Neural crest cell (in vitro differentiated cells): ENCODE measurements at places on chromosomes 6 and 20. TPM values are rescaled to one million over a fixed set of nuclear protein-coding genes. Genes with fewer than 3 reads are reported as not detected.

DNA sequence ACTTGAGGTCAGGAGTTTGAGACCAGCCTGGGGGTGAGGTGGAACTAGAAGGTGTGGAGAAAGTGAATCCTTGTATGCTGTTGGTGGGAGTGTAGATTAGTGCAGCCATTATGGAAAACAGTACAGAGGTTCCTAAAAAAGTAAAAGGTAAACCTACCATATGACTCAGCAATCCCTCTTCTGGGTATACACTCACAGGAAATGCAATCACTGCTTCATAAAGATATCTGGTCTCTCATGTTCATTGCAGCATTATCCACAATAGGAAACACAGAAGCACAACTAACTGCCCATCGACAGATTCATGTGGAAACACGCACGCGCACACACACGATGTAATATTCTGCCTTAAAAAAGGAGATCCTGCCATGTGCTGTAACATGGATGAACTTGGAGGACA lies 66.7 kb downstream of the CDC5L start:
- DNase-seq = no peak

GRCh38 chr6:6769466-6769865 lies 180.9 kb downstream of the LY86 start:
- no peak for DNase-seq

GRCh38 chr20:25196786-25197120 lies 1.2 kb downstream of the ENTPD6 start:
- no peak for DNase-seq

DNA sequence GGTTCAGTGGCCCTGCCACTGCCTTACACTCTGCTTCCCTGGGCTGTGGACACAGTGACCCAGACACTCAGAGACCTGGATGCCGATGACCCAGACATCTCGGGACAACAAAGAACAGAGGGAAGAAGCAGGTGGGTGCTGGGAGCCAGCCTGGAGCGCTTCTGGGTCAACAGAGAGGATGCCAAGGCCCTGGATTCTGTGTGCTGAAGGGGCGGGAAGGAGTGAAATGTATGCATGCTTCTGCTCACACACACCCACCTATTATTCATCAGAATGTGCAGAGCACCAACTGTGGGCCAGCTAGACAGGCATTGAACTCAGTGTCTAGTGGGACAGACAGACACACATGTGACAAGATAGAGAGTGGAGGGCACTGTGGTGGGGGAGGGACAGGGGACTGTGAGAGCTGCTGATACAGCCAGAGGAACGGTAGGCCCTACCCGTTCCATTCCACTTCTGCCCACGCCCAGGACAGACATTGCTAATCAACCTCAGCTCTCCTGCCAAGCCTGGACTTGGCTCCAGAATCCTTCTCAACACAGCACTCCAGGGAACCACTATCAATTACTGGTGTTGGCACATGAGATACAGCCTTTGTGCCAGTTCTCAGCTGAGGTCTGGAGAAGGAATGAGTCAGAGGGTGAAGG lies 20.2 kb downstream of the KCNK15 start:
- DNase-seq = no peak

GRCh38 chr6:157261606-157262005 lies 61.7 kb downstream of the TMEM242 start:
- DNase-seq = no peak

GRCh38 chr6:20777801-20778200 lies 243.5 kb downstream of the CDKAL1 start:
- no peak for DNase-seq

DNA sequence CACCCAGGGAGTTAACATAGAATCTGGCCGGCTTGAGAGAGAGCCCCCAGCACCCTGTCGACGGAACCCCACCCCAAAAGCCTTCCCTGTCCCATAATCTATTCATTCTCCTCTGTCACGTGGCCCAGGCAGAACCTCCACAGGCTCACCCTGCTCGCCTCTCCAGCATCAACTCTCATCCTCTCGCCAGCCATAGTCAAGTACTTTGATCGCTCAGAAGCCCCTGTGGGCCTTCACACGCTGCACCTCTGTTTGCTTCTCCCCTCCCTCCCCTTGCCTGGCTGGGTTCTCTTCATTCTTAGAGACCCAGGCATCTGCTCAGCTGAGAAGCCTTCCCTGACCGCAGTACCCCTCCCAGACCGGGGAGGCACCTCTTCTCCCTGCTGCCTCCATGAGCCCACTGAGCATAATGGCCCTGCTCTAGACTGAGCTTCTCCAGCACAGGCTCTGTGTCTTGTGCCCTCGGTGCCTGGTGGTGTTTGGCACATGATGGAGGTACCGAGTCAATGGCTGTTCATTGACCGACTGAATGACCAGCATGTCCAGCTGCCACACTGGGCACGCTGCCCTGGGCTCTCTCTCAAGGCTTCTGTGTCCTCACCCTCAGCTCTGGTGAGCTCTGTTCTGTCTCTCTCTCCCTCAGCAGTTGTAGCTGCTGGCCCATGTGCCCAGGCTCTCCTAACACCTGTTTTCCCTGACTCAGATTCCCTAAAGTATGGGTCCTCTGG lies 33.7 kb downstream of the PKIG start:
- DNase-seq = no peak

The C4A gene
- 5.6 and 10.1 TPM in 2 replicates for total RNA-seq

GRCh38 chr6:84139311-84139710 lies 88.1 kb downstream of the CEP162 start:
- no peak for DNase-seq

DNA sequence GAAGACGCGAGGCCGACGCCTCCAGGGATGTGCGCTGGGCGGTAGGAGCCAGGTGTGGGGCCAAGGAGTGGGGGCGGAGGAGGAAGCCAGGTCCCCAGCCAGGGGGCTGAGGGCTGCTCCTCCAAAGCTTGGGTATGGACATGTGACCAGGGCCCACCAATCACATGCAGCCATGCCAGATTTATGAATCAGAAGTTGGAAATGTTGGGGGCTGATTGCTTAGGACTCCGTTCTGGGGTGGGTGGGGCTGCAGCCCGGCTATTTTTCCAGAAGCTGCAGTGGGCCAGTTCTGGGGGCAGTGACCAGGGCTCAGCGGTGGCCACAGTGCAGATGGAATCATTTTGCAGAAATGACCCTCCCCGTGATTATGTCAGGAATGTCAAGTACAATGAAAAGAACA lies 96.0 kb downstream of the CEBPB start:
- no peak for DNase-seq

GRCh38 chr6:25842526-25842925 lies 10.7 kb upstream of the SLC17A1 start:
- no peak for DNase-seq

GRCh38 chr6:31851485-31851832 lies 11.2 kb downstream of the NEU1 start:
- DNase-seq = no peak

DNA sequence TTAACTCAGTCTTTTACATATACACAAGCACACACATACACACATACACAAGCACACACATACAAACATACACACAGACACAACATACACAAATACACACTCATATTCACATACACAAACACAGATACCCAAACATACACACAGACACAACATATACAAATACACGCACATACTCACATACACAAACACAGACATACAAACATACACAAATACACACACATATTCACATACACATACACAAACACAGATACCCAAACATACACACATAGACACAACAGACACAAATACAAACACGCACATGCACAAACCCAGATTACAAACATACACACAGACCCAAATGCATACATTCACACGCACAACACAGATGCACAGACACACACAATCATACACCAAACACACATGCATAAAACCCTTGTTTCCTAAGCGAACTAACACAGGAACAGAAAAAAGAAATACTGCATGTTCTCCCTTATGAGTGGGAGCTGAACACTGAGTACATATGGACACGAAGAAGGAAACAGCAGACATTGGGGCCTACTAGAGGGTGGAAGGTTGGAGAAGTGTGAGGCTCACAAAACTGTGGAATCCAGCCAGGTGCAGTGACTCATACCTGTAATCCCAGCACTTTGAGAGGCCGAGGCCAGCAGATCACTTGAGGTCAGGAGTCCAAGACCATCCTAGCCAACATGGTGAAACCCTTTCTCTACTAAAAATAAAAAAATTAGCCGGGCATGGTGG lies 34.2 kb downstream of the PIM1 start:
- no peak for DNase-seq

The TGM3 gene
- 0.23 and 0.43 TPM in 2 replicates for total RNA-seq

The BFSP1 gene
- total RNA-seq = 3.9 and 4.2 TPM in 2 replicates

The CLIC5 gene
- total RNA-seq = 0.20 TPM in 1 of 2 replicates, not detected in the other
